NCI-H187 treated with DMSO at 0.1 percent for 48 hours (cell line): ENCODE measurements at places on chromosomes 5 and 9.

DNA sequence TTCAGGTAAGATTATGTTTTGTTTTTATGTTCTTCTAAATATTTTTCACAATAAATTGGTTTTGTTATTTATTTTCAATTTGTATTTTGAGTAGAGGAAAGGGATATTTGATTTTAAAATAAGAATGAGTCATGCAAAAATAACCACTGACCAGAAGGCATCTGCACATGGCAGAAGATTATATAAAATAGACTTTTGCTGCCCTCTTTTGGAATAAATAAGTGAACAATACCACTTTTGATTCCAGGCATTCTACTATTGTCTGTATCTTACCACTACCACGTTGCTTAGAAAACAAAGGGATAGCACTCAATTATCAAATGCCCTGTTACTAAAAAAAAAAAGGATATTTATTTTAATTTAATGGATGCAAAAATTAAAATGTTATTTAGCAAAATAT lies 227.3 kb upstream of the ITGA1 start:
- peak; percentile 40 for DNase-seq

DNA sequence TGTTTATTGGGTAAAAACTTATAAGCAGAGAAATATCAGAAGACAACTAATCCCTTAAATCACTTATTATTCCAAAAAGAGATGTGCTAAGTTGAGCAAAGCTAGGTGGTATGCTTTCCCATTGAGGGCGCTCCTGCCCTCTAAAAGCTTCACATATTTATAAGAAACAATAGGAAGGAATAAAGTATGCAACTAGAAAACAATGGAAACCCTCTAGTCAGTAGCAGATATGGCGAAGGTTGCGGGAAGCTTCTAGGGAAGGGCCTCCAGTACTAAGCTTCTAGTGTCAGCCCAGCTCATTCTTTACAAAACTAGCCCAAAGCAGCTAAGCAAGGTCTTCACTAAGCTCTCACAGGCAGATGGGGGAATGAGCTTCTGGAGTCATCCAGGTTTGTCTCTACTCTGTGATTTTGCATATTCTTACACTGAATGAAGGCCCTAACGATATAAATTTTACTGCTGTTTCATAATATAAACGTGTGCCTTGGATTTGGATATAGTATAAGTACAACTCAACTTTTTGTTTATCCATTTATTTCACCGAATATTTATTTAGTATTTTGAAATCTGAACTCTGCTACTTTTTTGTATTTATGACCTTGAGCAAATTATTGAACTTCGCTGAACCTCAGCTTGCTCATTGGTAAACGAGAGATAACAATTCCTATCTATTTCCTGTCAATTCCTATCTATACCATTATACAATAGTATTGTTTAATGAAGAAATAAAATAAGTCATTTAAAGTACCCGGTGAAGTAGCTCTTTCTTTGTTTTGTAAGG lies 571.4 kb downstream of the ELAVL2 start:
- DNase-seq: no peak

- DNase-seq: no peak
These were observed 518.2 kb downstream of the BNC2 start for GRCh38 chr9:16352251-16352650.

DNA sequence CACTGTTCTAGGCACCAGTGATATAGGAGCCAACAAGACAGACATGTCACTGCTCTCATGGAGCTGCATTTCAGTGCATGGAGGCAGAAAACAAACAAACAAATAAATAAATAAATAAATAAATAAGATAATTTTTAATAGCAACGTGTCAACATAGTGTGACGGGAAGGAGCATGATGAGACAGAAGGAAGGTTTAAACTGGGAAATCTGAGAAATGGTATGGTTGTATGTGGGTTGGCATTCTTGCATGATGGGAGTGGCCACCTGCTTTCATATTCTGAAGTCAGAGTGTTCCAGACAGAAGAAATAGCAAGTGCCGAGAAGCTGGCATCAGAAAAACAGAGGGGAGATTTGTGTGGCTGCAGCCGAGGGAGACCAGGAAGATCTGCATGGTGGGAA lies at the start of gene PCA3:
Gene PCA3, plus strand, starts transcription at position 301 of the 400 bp plus-strand sequence.
- no peak for DNase-seq

DNA sequence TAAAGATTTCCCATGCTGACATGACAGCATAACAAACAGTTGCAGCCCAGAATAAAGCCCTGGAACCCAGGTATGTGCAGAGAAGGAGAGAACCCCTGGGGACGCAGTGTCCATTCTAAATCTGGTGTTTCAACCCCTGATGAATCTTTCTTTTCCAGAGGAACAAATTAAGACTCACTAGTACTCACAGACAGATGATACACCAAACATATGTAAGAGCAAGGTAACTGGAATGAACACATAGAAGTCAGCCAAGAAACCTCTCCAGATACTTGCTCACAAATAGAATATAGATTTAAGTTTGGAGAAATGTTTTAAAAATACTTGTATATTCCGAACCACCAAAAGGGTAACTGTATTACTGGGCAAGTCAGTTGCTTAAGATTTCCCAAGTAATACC lies 130.8 kb upstream of the OTULINL start:
- no peak for DNase-seq

- no peak for DNase-seq
These were observed 53.9 kb downstream of the ERAP1 start for GRCh38 chr5:96753848-96754247.
